ENCODE measurements at places on chromosomes 6 and 20. TPM values are rescaled to one million over a fixed set of nuclear protein-coding genes. Genes with fewer than 3 reads are reported as not detected.

GRCh38 chr6:140758169-140758877 lies 1374.4 kb upstream of the GJE1 start:
- DNase-seq: no peak

DNA sequence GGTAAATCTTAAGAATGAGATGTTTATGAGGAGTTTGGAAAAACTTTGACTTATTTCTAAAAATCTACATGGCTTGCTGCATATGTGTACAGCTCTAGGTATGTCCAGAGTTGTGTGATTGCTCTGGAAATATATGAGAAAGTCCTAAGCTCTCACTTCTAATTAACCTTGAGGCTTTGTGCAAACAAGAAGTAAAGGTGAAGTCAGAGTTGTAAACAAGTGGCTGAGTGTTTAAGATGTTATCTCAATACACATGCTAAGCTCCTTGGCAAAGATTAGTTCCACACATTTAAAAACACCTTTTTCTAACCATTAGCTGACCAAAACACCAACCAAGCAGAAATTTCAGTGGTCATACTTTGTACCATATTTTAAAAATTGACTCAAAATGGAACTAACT lies 684.2 kb downstream of the HTR1B start:
- peak; percentile 32 for DNase-seq

The TMEM200A gene
- polyA plus RNA-seq: 0.51 TPM

The PAK5 gene
- not detected for polyA plus RNA-seq

The GDAP1L1 gene
- not detected for polyA plus RNA-seq

The SMOC2 gene
- polyA plus RNA-seq: not detected

Measured in endothelial cell of umbilical vein (primary cell).